NCI-H748 treated with DMSO at 0.1 percent for 48 hours (cell line): ENCODE measurements at places on chromosomes 2 and 18.

DNA sequence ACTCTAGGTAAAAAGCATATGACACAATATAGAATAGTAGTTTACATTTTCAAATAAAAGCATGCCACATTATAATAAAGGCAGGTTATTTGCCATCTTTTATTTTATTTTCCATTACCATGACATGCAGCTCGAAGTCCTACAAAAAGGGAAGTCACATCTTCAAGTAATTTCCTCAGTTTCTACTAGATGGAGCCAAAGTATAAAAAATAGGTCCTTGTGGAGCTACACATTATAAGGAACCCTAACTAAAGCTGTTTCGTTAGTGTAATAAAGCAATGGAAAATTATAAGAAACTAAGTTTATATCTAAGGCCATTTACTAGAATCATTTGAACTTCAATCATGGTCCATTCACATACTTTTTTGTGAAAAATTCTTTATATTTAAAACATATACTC lies 674.5 kb downstream of the KCNJ3 start:
- DNase-seq, result peak; percentile 50

GRCh38 chr18:46278481-46279465 lies 174.6 kb downstream of the HAUS1 start:
- DNase-seq, result no peak

DNA sequence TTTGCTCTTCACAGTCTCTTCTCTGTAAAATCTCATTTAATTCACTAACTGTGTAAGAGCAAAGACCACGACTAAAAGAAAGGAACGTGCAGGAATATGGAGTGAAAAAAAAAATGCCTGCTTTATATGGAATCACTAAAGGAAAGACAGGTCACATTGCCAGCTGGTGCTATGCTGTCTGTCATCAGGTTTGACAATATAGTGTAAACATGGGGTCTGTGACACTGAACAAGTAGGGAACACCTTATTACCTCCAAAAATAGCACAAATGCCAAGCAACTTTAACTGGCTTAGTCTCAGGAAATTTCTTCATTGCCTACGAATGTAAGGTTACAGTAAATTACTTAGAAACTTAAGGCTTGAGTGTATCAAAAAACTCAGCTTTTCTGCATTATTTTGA lies 364.5 kb upstream of the LINC00305 start:
- DNase-seq, result no peak

DNA sequence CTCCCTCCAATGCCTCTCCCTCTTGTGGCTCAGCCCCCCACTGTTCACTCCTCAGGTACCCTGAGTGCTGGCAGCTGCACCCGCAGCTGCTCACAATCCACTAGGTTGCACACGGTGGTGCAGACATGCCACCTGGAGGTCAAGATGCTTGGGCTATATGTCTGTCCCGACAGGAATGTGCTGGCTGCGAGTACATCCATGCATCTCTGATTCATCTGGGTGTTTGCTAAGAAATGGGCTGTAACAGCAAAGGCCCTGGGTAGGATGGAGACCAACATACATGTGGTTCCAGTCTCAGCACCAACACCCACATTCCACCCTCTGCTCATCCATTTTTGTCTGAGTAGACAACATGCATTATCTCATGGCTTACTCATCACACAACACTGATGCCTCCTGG lies 31.3 kb downstream of the ANKMY1 start:
- DNase-seq, result no peak

GRCh38 chr2:59713577-59713976 lies 839.9 kb downstream of the BCL11A start:
- DNase-seq, result peak; percentile 87

DNA sequence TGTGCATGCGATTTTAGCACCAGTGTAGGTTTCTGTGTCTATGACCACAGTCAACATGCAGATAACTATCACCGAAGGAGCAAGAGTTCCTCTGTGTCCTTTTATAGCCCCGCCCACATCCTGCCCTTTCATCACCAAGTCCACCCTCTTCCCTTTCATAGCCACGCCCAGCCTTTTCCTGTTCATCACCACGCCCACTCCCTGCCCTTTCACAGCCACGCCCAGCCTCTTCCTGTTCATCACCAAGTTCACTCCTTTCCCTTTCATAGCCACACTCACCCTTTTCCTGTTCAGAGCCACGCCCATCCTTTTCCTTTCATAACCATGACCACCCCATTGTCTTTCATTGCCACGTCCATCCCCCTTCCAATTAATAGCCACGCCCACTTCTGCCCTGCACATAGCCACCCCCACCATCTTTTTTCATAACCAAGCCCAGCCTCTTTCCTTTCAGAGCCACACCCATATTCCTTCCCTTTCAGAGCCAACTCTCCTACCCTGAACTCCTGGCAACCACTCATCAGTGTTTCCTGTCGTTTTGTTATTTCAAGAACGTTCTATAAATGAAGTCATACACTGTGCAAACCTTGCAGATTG lies 273.9 kb downstream of the MYT1L start:
- peak; percentile 98 for DNase-seq

- no peak for DNase-seq
Measured at GRCh38 chr2:101860157-101860556, 131.6 kb upstream of the IL1R2 start.
